A549 (cell line): ENCODE measurements at places on chromosomes 4 and X. TPM values are rescaled to one million over a fixed set of nuclear protein-coding genes. Genes with fewer than 3 reads are reported as not detected.

- DNase-seq: no peak
Measured at GRCh38 chrX:19955306-19955705, 35.6 kb downstream of the BCLAF3 start.

DNA sequence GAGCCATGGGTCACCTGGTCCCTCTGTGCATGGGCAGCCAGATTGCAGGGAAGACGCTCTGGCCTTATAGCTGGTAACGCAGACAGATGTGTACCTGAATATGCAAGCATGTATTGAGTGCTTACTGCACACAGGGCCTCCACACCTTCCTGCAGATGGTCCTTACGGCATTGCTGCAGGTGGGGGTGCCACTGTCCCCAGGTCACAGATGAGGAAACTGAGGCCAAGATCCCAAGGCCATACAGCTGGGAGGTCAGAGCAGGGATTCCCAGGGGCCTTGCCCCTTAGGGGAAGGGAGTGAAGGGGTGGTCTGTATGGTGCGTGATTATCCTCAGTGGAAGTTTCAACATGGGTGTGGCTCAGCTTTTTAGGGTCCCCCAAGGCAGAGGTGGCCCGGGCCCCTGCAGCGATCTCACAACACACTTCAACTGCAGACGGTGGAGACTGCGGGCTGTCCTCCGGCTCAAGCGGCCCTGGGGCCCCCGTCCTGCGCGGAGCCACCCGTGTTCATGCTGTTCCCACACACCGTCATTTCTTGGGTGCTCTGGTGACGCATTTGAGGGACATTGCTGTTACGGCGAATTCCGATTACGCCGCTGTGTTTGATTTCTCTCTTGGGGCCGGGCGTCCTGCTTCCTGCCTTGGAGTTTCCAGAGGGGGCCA, 8.1 kb downstream of the DOK7 start:
- no peak for DNase-seq

PPEF1 gene
- polyA plus RNA-seq: 1.0 to 1.1 TPM (median 1.0 TPM) in 3 replicates

GRCh38 chrX:64334467-64334866, 60.8 kb downstream of the MTMR8 start:
- DNase-seq: no peak

GRCh38 chrX:53631156-53631555, 55.4 kb downstream of the HUWE1 start:
- no peak for DNase-seq

DNA sequence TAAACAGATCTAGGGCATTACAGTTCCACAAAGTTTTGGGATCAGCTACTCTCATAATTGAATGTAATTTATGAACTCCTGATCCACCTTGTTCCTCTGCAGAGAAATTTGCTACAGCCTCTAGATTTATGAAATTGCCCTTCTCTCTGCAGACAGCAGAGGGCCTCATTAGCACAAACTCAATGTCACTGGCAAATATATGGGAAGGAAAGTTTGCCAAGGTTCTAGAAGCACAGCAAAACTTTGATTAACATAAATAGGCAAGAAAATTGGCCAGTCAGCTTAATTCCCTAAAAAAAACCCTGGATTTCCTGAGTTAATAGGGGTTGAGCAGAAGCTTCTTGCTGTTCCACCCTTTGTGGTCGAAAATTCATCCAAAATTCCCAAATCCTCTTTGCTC, 31.5 kb downstream of the PRPS1 start:
- peak; percentile 47 for DNase-seq

GYG2 gene
- polyA plus RNA-seq: 11.0 to 13.6 TPM (median 12.7 TPM) in 3 replicates

DNA sequence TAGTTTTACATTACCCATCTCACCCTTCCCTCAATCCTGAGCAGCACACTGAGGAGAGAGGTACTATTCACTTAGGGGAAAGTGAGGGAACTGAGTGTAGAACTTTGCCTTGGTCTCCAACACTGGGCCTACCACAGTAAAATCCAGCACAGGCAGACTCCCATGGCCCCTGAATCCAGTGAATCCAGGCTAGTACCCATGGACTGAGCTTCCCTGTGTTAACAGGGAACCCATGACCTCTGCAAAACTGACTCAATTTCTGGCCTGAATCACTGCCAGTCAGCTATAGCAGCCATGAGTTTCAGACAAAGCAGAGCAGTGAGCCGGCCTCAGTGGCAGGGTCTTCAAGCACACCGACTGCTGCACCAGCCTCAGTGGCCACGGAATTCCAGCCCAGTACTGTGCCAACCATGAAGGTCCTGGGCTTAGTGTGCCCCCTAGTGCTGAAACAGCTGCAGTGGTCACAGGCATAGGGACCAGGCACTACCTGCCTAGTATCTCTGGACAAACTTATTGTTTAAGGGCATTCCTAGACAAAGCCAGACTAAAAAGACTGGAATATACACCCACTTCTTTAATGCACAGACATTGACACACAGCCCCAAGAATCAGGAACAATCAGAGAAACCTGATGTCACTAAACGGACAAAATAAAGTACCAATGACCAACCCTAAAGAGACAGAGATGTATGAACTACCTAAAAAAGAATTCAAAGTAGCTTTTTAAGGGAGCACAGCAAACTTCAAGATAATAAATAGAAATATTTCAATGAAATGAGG, 127.4 kb upstream of the RPL34 start:
- peak; percentile 2 for DNase-seq

- no peak for DNase-seq
Measured at GRCh38 chr4:100590325-100590724, 72.5 kb upstream of the EMCN start.

DNA sequence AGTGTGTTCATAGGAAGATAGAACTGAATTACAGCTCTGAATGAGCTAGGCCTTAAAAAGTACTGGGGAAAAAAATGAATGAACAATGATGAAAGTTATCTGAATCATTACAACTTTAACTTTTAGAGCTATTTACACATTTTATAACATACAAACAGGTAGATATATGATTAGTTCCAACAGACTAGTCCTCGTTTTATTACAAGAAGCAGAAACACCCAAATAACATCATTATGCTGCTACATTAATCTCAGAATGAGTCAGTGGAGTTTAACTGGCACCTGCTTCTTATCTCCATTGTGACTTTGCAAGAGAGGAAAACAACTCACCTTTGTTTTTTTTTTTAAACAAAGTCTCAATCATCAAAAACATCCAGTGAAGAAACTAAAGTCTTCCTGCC, 15.2 kb downstream of the ATP8A1 start:
- no peak for DNase-seq

DNA sequence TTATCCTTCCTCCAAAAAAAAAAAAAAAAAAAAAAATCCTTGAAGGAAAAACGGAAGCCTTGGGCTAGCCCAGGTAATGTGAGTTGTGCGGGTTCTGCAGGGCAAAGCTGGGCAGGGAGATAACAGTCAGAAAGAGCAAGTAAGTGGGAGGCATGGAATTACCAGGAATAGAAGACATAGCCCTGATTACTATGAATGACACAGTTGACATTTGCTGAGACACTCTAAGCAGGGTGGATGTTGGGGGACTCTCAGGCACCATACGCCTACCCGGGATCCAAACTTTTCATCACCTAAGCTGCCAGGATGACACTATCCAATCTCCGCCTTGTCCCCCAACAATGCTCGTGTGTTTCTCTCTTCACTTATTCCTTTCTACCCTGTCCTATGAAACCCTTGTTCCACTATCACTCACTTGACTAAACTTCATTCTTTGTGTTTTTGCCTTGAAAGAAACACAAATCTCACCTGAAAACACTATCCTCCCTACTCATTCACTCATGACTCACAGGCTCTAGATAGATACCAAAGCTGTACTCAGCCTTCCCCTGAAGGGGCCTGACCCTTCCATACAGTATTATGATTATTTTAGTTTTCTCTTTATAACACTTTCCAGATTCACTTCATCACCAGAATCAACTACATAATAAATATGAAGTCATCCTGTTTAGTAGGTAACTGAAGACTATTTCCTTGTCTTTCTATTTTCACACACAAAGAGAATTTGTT, 158.4 kb downstream of the INPP4B start:
- DNase-seq: no peak

CT45A3 gene
- polyA plus RNA-seq: not detected in 3 replicates

EMCN gene
- polyA plus RNA-seq: not detected in 3 replicates

DNA sequence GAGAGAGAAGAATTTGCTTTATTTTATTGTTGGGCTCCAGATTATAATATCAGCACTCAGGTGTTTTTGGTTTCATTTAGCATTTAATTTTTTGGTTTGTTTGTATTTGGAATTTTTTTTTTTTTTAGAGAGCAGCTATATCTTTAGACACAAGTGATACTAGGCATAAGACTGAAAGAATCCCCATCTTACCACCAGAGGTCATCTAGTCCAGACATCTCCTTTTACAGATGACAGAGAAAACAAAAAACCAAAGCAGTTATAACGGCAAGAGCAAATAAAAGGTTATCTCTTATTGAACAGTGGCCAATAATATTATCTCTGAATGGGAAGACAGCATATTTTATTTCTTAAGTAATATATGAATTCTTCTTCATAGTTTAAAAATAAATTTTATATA, 22.8 kb downstream of the USP38 start:
- no peak for DNase-seq

DNA sequence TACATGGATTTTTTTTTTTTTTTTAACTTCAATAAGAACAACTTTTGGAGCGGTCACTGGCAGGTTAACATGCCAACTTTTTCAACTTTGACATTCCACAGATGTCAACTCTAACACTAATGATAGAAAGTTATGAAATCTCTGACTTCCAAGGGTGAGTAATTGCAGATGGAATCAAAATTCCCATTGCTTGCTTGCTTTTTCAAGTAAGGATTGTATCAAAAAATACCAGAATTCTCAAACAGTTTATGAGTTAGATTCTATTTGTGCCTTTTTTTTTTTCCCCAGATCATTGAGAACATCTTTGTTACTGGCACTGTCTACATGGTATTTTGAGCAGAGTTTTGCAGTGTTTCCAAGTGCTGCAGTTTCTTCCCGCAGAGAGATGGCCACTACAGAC, 50.3 kb upstream of the OTUD4 start:
- no peak for DNase-seq

DNA sequence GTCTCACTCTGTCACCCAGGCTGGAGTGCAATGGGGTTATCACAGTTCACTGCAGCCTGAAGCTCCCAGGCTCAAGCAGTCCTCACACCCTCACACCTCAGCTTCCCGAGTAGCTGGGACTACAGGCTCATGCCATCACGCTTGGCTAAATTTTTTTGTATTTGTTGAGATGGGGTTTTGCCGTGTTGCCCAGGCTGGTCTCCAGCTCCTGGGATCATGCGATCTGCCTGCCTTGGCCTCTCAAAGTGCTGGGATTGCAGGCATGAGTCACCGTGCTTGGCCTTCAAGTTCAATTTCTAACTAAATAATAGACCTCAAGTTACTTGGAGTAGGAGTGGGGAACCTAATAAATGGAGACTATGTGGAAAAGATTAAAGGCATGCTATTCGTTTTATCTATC, 48.9 kb downstream of the MND1 start:
- DNase-seq: peak; percentile 14

GRCh38 chr4:104217526-104217925, 277.2 kb downstream of the CXXC4 start:
- no peak for DNase-seq

AFP gene
- 4.0 to 4.5 TPM (median 4.5 TPM) in 3 replicates for polyA plus RNA-seq
